Osteoblast (primary cell): ENCODE measurements at places on chromosomes 5 and 9. TPM values are rescaled to one million over a fixed set of nuclear protein-coding genes. Genes with fewer than 3 reads are reported as not detected.

TPPP gene
- total RNA-seq, result not detected in 2 replicates

DBH gene
- not detected in 2 replicates for total RNA-seq

PCDHA4 gene
- total RNA-seq, result 0.72 and 0.88 TPM in 2 replicates

KLF4 gene
- total RNA-seq, result 33.9 and 34.7 TPM in 2 replicates

OR1J2 gene
- 0.29 TPM in 1 of 2 replicates, not detected in the other for total RNA-seq

HAVCR2 gene
- 0.59 and 0.72 TPM in 2 replicates for total RNA-seq

SMIM33 gene
- not detected in 2 replicates for total RNA-seq

PPIC gene
- 92.8 and 109 TPM in 2 replicates for total RNA-seq

CMYA5 gene
- total RNA-seq, result 2.1 and 2.2 TPM in 2 replicates

TRIM36 gene
- under 0.01 and 0.36 TPM in 2 replicates for total RNA-seq

- DNase-seq, result no peak
Measured at GRCh38 chr5:31741496-31741895, 102.6 kb downstream of the PDZD2 start.

DNA sequence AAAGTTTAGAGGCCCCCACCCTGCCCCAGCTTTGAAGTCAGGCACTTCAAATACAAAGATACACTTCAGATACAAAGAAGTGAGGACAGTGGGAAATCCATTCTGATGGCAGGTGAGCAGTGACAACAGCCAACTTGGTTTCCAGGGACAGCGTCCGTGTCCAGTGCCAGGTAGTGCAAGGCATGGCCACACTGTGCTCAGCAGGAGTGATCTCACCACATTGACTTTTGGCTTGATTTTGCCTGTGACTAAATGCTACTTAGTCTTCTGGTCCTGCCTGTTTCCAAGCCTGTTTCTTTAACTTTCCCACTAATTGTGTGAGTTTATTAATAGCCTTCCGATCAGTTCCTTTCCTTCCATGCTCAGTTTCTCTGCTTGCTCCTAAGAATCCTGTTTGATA, 72.6 kb upstream of the PALM2AKAP2 start:
- DNase-seq, result no peak

GRCh38 chr9:82281066-82281465, 292.5 kb downstream of the SPATA31D1 start:
- no peak for DNase-seq

DNA sequence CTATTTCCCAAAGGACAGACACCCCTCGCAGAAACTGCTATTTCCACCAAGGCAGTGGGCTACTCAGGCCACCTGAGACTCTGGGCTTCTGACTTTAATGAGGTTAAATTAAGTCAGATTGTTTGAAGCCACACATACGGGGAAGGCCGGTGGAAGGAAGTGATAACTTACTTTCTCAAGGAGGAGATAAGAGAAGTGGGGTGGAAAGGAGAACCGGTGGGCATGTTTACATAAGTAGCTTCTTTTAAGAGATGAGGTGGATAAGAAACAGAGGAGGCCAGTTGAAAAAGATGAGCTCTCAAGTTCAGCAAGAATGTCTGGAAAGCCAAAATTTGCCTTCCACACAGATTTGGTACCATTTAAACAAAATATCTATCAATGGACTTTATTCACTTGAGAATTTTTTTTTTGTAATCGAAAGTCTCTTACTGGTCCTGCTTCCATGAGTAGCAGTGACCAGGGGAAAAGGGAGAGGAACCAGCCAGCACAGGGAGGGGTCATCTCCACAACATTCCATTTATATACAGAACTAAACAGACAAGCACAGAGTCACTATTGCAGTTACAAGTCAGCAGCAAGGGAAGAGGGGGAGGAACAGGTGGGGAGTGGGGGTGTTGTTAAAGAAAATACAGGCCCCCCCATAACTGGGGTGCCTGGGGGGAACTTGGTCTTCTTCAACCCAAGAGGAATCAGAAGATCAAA, 20.0 kb downstream of the CCDC125 start:
- no peak for DNase-seq

DNA sequence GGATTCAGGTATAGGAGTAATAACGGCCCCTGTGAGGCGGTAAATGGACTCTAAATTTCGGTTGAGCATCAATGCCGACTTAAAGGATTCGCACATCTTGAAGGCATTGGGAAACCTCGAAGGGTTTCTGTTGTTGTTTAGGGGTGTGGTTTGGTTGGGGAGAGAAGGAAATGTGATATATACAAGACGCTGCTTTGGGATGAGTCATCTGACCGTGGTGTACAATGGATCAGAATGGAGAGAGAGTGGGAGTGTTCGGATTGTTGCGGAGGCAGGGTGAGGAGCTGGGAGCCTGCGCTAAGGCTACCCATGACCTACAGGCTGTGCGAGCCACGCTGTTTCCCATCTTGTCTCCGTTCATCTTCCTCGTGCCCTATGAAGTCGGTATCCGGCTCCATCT, 60.4 kb upstream of the ERCC6L2 start:
- DNase-seq, result peak; percentile 58

GRCh38 chr5:158751961-158752655, 347.6 kb downstream of the EBF1 start:
- no peak for DNase-seq

- DNase-seq, result no peak
Measured at GRCh38 chr5:178411083-178411482, 178.5 kb upstream of the PHYKPL start.

DNA sequence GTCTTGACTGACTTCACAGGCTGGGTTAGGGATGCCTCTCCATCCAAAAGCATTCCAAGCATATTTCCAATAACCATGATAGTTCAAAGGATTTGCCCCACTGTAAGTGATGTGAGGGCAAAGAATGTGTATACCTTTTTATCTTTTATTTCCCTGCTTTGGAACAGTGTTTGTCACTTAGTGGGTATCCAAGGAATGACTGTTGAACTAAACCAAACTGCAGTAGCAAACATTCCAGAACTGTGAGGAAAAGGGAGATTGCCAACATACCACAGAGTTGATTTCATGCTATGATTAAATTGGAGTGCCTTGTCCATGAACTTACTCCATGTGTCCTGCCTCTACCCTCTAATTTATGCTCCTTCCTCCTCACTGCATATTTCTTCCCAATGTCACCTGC, 400.0 kb downstream of the KIAA0825 start:
- peak; percentile 17 for DNase-seq

DNA sequence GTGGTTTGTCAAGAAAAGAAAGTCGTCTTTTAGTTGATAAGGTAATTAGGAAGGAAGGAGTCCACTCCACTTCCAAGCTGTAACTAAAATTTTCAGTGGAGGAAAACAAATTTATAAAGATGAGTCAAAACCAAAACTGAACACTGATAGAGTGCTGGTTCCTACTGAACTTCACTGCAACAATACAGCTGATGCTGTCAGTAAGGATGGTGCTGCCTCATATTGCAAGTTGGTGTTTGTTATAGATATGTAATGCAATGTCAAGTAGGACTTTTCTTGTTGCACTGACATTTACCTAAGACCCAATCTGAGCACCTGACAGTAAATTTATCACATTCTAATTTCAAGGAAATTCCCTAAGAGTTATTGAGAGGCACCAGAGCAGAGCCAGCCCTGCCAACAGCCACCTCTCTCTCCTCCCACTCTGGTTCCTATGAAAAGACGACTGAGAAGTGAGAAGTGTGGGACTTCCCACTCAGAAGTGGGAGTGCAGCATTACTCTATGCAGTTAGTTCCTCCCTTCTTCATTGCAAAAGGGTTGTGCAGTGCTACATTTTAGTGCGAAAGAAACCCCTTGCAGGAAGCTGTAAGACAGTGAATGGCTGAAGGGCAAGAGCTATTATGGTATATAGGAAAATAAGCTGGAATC, 350.8 kb downstream of the NFIB start:
- no peak for DNase-seq

DNA sequence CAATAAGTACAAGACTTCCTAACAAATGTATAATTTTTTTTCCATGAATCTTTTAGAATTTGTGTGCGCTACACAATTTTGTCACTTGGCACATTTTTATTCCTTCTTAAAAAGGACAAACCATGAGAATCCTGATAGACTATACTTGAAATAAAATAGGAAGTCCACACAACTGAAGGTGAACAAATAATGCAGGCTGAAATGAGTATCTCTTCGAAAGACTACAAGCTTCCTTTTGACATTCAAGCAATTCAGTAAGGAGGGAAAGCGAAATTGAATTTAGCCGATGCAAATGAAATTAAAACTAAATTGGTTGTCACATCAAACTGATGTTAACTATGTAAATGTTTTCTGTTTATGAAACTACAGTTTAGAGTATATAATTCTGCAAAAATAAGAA, 374.4 kb upstream of the CCNH start:
- no peak for DNase-seq
